ENCODE measurements at places on chromosomes 7 and 10.

DNA sequence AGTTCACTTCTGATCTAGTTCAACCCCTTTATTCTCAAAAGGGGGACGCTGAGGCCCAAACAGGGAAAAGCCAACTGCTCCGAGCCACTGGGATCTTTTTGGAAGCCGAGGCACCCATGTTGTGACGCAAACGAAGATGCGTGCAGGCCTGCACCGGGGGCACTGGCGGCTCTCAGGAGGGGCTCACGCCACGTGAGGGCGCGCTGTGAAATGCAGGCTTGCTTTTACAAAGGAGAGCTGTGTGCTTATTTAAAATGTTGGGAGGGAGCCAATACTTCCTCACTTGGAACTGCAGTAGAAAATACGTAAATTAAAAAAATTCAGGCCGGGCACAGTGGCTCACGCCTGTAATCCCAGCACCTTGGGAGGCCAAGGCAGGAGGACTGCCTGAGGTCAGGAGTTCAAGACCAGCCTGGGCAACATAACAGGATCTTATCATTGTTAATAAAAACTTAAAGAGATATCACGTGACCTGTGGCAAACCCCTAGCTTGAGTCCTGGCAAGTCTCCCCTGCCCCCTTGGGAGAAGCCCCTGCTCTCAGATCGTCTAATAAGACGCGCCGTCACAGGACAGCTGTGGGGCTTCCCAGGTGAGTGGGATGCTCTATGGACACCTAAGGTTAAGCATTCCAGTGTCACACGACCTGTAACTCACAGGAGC lies 16.3 kb downstream of the BRI3 start:
- no peak for DNase-seq

DNA sequence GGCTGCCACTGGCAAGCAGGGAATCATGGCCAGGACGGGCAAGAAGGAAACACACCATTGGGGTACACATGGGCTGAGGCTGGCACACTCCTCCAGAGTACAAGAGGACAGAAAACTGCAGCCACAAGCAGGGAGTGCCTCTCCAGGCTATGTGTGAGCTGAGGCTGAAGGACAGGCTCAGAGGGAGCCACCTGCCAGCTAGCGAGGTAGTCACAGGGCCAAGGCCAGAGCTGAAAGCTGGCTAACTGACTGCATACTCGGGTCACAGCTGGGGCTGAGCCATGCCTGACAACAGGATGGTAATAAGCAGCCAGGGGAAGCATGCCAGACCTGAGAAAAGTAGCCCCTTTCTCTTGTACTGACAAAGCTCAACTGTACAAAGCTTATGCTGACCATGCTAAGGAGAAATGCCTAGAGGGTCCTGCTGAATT lies 52.0 kb downstream of the KIF5B start:
- no peak for DNase-seq

DNA sequence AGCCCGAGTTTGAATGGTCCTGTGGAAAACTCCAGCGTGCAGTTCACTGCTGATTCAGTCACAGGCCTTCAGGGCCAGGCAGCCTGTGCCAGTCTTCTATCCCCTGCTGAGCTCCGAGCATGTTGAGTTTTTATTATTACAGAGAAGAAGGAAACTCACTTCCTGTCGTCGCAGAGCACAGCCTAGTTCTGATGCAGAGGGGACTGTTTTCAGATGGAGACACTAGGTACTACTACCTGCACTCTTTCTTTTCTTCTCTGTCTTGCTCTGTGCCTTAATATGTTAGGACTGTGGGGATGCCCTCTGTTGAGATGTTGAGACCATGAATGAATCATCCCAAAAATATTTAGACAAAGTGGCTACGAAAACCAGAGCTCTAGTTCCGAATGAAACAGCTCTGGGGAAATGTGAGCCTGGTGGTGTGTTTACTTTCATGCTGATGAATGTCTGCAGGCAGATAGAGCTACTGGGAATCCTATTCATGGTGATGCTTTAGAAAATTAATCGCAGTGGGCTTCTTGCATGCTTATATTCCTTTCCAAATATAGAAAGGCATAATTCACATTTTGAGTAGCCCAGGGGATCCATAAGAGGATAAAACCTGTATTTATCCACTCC lies 29.6 kb downstream of the CASP7 start:
- no peak for DNase-seq

DNA sequence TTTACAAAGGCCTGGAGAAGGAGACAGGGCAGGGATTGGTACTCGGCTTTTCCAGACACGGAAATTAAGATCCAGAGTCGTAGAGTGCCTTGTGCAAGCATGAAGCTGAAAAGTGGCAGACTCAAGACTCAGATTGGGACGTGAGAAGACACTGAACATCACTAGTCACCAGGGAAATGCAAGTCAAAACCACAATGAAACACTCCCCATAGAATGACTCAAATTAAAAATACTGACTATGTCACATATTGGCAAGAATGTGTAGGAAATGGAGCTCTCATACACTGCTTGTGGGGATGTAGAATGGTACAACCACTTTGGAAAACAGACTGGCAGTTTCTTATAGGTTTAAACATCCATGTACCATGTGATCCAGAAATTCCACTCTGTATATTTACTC lies 472.0 kb downstream of the RPS24 start:
- DNase-seq = no peak

GRCh38 chr10:670038-670437 lies 19.4 kb downstream of the DIP2C start:
- DNase-seq = no peak
